ENCODE measurements at places on chromosomes 16 and 17.

- peak; percentile 78 for DNase-seq
These were observed 5.2 kb downstream of the ITGA3 start for GRCh38 chr17:50060951-50061712.

- peak; percentile 63 for DNase-seq
These were observed 140.1 kb downstream of the CLEC16A start for GRCh38 chr16:11084484-11084875.

DNA sequence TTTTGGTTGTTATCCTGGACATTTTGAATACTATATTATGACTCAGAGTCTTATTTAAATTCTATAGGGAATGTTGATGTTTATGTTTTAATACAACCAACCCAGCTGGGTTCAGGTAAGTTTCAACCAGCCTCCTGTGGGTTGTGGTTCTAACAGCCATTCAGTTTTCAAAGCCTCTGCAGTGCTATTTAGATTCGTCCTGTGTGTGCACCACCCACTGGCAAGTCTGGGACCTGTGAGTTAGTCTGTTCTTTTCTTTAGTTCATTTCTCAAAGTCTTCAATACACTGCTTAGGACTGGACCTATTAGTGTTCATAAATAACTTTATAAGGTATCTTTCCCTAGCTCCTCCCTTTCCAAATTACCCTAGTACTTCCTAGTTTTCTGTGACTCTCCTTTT, 170.6 kb downstream of the TMEM132E start:
- DNase-seq = no peak

- DNase-seq = no peak
These were observed 29.4 kb downstream of the CHD9 start for GRCh38 chr16:53084141-53084541.

- DNase-seq = no peak
These were observed 98.7 kb downstream of the NPIPB11 start for GRCh38 chr16:29307598-29308507.
